Eye (tissue), 1 donor: ENCODE measurements at places on chromosomes 13 and 19.

DNA sequence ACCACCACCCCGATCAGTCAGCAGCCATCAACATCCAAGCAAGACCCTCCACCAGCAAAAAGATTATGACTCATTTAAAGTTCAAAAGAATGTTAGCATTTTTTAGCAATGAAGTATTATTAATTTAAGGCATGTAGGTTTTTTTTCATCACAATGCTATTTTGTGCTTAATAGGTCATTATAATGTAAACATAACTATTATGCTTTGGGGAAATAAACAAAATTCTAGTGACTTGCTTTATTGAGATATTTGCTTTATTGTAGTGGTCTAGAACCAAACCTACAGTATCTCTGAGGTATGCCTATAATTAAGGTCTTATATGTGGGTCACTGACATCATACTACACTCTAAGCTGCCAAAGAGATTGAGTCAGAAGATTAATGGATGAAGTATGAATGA lies 20.0 kb downstream of the KLF12 start:
- no peak for DNase-seq

- peak; percentile 55 for DNase-seq
Measured at GRCh38 chr13:61110732-61111131, 304.9 kb downstream of the PCDH20 start.

DNA sequence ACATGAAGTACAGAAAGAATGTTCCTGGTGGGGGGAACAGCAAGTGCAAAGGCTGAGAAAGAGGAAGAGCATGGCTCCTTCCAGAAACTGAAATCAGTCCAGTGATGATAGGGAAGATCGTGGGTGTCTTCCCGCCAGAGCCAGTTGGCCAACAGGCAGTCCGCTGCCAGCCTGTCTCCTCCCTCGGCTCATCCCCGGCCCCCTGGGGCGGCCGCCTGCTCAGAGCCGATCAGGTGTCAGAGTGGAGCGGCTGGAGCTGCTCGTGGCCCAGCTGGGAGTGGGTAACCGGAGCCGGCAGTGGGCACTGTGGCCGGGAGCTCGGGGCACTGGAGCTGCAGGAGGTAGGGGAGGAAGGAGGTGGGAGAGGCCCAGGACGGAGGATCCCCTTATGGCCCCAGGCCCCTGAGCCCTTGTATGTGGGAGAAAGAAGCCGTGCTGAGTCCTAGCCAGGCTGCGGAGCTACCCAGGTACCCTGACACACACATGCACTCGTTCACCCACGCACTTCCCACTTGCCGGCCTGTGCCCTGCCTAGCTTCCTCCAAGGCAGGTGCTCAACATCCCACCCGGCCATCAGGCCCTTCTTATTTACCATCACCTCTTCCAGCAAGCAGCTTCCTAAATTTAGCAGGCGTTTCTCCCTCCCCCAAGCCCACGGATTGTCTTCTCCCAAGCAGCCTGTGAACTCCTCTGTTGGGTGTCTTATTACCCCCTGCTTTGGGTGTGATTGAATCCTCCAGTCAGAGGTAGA lies 1.7 kb downstream of the ANKRD24 start:
- no peak for DNase-seq

GRCh38 chr13:90577726-90578125 lies 769.8 kb upstream of the MIR17HG start:
- no peak for DNase-seq

DNA sequence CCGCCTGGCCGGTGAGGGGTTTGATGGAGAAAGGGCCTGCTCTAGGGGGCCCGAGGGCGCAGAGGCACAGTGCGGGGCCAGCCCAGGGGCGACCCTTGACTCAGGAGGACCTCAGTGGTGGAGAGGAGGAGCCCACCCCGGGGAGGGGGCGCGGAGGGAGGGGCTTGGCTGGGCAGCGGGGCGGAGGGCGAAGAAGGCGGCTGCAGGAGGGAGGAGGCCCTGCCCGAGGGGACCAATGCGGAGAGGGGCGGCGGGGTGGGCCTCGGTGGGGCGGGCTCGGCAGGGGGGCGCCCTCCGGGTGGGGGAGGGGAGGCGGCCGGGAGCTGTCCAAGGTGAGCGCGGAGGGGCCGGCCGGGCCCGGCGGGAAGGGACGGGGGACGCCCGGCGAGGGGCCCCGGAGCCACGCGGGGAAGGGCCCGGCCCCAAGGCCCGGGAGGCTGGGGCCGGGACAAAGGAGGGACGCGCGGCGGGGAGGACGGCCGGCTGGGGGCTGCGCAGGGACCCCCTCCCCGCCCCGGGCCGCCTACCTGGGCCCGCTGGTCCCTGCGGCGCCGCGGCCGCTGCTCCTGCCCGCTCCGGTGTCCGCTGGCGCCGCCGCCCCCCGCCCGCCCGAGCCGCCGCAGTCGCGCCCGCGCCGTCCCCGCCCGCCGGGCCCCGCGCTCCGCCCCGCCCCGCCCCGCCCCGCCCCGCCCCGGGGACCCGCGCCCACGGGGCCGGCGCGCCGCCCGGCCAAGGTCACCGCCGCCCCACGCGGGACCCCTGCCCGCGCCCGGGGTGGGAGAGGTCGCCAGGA lies at the start of gene DIRAS1:
Gene DIRAS1 (minus strand): TSS at position 596 of the 793 bp plus-strand sequence. CDS start 3,566 bp downstream, outside the sequence.
- DNase-seq: peak; percentile 64

DNA sequence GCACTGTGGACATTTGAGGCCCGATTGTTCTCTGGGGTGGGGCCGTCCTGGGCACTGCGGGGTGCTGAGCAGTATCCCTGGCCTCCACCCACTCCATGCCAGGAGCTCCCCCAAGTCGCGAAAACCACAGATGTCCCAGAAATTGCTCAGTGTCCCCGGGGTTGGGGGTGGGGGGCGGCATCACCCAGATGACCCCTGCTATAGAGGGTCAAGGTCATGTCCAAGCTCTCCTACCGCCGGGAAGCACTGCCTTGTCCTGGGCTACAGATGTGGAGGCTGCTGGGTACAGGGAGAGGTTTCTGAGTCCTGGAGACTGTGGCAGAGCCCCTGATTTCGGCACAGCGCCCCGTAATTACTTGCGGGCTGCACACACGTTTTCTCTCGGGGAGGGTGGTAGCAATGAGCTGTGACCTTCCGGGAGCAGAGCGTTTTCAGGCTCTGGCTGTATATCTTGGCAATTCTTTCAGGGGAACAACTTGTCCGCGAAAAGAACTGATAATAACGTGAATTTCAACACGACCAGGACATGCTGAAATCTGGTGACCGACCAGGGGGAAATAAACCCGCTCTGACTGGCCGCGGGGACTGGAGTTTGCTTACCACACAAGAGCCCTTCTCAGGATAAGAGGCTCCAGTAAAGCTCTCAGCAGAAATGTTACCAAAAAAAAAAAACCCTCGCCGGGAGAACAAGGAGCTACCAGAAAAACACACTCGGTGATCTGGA lies 68.1 kb downstream of the GNG7 start:
- DNase-seq: no peak

DNA sequence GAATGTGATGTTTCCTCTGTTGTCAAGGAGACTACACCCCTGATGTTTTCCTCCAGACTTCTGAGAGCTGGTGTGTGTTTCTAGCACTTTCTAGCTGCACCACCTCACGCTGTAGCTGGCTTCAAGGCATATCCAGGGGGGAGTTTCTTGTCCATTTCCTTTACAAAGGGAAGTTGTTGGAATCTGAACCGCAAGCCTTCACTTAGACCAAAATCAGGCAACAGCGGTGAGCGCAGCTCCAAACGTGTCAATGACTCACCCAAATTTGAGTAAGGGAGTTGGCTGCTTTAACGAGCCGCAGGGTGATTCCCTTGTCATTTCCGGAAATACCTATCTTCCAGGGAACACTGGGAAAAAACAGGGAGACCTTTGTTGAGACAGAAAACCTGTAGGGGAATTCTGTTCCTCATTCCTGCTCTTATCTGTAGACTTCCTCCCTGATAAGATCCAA lies 2.5 kb downstream of the LDLR start:
- peak; percentile 63 for DNase-seq

GRCh38 chr19:57708641-57709361 lies at the start of gene ZNF154:
ZNF154 (minus strand) TSS chr19:57709204; CDS start chr19:57708971, 233 bp downstream.
- peak; percentile 96 for DNase-seq

DNA sequence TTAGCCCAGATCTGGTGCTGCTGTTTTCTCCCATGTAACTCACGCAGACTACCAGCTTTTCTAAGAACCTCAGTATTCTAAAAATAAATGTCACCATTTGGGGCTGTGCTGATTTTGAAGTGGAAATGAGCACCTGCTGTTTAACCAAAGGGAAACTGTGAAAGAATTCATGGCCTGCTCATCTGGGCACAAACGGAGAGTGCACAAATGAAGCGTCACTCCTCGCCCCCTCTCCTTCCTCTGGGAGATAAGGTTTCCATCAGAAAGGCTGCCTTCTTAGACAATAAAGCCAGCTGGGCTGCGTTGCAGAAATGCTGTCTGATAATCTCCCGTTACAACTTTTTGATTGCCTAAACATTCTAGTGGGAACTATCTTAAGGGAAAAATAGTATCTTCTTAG lies 73.7 kb upstream of the SLC15A1 start:
- DNase-seq: peak; percentile 48

DNA sequence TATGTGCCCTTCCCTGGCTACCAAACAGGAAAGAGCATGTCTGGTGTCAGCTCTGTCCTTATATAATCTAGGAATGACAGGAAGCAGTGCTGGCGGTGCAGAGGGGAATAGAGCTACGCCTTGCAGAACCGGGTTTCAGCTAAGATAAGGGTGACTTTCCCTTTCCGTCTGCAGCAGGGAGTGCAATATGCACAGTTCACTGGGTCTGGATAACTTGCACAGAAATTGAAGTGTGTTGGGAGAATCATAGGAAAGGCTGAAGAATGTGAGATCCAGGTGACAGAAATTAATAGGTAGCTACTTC lies 90.0 kb upstream of the TSHZ3 start:
- no peak for DNase-seq

GRCh38 chr19:1503089-1503924 lies 9.5 kb downstream of the ADAMTSL5 start:
- peak; percentile 78 for DNase-seq
